ENCODE measurements at places on chromosomes 3 and 15.

DNA sequence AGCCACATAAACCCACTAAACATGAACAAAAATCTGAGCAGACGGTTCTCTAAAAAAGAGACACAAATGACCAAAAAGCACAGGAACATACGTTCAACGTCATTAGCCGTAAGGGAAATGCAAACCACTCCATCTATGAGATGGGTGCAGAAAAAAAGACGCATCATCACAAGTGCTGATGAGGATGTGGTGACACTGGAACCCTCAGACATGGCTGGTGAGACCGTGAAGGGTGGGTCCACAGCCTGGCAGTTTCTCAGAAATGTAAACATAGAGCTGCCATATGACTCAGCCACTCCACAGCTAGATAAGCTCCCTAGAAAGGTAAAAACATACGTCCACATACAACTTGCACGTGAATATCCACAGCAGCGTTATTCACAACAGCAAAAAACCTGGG, 23.3 kb downstream of the PCSK6 start:
- DNase-seq, result no peak

DNA sequence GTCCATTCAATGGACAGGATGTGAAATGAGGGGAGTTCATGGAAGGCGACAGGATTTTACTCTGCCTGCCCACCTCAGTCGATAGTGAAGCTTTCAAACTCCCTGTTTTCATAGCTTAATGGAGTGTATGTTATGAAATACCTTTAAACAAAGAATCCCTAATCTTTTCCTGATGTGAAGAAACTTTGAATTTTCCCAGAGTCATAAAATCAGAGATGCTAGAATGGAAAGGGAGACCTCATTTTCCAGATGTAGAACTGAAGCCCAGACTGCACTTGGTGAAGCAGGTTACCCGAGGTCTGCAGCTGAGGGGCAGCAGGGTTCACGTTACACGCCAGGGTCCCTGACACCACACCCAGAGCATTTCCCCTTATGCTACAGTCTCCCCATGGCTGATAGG, 34.7 kb upstream of the LACTB start:
- DNase-seq, result no peak

DNA sequence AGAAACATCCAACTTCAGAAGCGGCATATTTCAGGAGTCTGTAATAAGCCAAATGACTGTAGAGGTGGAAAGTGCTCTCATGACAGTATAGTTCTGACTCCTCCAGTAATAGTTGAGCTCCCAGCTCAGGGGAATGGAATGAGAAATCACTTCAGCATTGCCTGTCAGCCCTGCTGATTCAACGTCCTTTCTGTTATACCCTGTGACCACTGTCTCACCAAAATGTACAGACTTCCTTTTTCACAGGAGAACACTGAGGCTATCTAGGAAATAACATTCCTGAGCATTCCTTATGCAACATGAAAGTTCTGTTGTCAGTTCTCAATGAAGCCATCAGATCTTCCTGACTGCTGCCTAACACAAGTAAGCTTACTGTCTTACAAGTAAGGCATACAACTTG, 284.5 kb upstream of the MME start:
- peak; percentile 86 for DNase-seq

- DNase-seq, result peak; percentile 25
These were observed 86.7 kb upstream of the ANKRD34C start for GRCh38 chr15:79195802-79196201.

- DNase-seq, result peak; percentile 63
These were observed 40.5 kb downstream of the TGM4 start for GRCh38 chr3:44914936-44915335.

GRCh38 chr3:4835616-4836043, 143.6 kb upstream of the BHLHE40 start:
- DNase-seq, result no peak

GRCh38 chr3:131485119-131485518, 17.7 kb downstream of the MRPL3 start:
- DNase-seq, result no peak

- peak; percentile 92 for DNase-seq
These were observed at the start of gene RAD54L2 for GRCh38 chr3:51538459-51539290. Gene RAD54L2 (plus strand): TSS chr3:51538719. CDS start chr3:51590421, 51,702 bp downstream.

- no peak for DNase-seq
These were observed 858.8 kb upstream of the NR2F2 start for GRCh38 chr15:95471690-95472086.

DNA sequence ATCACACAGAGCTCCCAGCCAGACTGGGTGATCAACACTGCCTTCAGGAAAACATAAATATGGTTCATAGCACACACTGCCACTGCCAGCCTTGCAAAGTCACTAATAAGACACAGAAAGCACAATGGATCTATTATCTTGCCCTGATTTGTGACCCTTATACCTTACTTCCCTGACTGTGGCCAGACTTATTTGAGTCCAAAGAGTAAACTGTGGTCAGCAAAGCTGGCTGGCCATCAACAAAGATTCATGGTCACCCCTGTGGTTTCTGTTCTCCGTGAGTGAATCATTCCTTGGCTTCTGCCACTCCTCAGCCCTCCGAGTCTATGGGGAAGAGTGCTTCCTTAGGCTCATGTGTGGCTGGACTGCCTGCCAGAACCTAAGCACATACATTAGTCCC, 437.7 kb downstream of the RAP2B start:
- peak; percentile 80 for DNase-seq

GRCh38 chr3:151933234-151933853, 59.9 kb downstream of the SUCNR1 start:
- DNase-seq, result no peak

GRCh38 chr3:76479161-76479650, 560.7 kb upstream of the ROBO2 start:
- DNase-seq, result no peak

DNA sequence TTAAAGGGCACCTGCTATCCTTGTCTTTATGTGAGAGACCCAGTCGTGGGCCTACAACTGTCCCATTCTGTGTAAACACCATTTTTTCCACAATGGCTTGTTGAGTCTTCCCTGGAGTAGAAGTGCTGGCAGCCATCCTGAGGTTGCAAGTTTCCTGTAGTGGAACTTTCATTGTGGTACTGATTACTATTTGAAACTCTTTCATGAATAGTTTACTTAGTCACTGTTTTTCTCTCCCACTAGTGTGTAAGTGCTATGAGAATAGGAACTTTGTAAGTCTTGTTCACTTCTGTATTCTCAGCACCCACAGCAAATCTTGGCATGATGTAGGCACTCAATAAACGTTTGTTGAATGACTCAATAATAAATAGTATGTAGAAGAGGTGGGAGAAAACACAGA, 48.6 kb downstream of the RARB start:
- DNase-seq, result no peak

DNA sequence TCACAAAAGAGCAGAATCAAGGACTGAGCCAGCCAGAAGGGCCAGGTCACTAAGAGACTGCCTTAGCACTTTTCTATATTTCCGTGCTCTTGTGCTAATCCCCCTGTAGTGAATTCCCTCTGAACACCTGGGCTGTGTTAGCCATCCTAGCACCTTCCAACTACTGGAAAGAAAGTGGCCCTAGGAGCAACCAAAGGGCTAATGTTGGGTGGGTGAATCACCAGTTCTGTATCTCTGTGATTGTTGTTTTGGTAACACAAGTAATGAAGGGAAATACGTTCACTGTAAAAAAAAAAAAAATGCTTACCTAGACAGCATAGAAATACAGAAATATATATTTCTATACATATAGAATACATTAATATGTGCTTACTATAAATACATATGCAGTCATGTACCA, 43.9 kb downstream of the PXYLP1 start:
- DNase-seq, result no peak

DNA sequence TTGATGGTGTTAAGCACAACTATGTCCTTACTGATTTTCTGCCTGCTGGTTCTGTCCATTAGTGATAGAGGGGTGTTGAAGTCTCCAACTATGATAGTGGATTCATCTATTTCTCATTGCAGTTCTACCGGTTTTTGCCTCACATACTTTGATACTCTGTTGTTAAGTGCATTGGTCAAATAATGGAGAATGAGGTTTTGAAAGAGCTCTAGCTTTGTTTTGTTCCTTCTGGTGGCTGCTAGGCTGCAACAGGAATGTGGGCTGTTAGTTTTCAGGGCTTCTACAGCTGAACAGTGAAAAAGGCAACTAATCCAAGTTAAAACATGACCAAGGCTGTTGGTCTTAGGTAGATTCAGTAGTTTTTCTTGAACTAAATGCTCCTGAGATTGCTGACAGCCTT, 62.6 kb downstream of the BTD start:
- no peak for DNase-seq

GRCh38 chr15:92724144-92724543, 68.6 kb upstream of the FAM174B start:
- DNase-seq, result no peak

- DNase-seq, result no peak
These were observed 42.5 kb downstream of the ATP2B2 start for GRCh38 chr3:10462641-10463532.

DNA sequence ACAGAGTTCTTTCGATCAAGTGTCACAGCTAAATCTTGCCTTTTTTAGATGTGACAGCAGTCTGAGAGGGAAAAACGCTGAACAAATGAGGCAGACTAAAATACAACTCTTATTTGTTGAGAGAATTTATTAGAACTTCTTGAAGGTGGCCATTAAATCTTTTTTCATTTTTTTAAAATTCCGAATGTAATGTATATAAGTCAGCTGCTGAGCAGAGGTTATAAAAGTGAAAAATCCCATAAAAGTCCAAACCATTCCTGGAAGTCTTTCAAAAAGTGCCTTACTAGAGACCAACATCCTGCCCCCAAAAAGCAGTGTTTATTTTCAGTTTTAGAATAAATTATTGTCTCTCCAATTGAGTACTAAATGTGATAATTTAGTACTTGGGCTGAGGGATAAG, 3.1 kb downstream of the TSEN2 start:
- no peak for DNase-seq

GRCh38 chr3:180073561-180073960, 36.8 kb upstream of the PEX5L start:
- DNase-seq, result peak; percentile 74

GRCh38 chr3:195914648-195915473, 6.5 kb upstream of the TNK2 start:
- peak; percentile 99 for DNase-seq

DNA sequence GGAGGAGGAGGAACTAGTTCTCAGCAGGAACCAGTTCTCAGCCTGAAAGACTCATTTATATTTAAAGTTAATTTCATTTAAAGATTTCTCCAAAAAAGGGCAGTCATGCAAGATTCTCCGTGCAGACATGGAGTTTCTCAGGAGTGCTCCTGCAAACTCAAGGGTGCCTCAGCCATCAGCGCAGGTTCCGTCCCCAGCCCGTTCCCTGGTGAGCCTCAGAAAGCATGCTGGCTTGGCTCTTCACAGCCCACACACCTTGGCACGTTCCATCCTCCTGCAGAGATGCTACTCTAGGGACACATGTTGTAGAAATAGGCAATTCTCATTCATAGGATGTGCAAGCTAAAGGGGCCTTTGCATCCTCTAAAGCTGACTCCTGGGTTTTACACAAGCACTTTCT, 123.0 kb downstream of the LIPC start:
- DNase-seq, result peak; percentile 14

GRCh38 chr3:123660900-123661299, 76.0 kb upstream of the HACD2 start:
- DNase-seq, result no peak

- DNase-seq, result no peak
These were observed 55.7 kb upstream of the RYK start for GRCh38 chr3:134306320-134306719.

GRCh38 chr3:97108136-97108535, 293.7 kb downstream of the EPHA6 start:
- no peak for DNase-seq

DNA sequence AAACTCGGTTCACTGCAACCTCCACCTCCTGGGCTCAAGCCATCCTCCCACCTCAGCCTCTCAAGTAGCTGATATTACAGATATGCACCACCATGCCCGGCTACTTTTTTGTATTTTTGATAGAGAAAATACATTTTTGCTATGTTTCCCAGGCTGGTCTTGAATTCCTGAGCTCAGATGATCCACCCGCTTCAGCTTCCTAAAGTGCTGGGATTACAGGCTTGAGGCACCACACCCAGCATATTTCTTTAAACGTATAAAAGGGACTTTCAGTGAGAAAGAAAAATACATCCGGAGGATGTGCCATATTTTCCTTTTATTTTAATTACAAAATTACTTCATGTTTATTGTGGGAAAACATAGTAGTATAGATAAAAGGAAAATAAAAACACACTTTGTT, 55.2 kb downstream of the RPL39L start:
- no peak for DNase-seq

- DNase-seq, result no peak
These were observed 3.6 kb downstream of the KAT2B start for GRCh38 chr3:20043825-20044224.

DNA sequence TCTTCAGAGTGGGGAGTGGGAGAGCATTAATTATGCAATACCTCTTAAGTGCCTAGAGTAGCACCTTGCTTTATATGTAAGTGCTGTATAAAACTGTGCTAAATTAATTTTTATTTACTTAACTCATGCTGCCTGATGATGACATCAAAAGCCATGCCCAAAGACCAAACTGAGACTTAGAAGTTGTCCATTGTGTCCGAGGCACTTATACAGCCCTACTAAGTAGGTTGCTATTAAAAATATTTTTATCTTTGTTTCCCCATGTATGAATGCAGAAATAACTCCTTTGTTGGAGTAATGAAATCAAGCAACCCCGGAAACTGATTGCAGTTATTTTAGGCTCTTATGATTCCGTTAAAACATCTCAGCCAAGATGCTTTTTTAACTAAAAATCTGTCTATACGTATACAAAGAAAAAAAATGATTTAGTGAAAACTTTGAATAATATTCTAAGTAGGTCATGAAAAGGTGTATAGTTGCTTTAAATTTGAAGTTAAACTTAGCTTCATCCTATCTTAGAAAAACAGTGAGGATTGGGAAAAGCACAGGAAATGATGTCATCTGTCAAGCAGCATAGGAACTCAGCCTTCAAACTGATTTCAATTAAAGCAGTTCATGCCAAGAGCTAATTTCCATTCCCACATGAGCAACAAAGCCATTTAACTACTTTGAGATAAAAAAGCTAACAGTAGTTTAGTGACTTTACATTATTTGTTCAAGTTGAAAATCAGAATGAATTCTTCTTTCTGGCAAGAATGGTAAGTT, 43.0 kb downstream of the FBN1 start:
- DNase-seq, result no peak

DNA sequence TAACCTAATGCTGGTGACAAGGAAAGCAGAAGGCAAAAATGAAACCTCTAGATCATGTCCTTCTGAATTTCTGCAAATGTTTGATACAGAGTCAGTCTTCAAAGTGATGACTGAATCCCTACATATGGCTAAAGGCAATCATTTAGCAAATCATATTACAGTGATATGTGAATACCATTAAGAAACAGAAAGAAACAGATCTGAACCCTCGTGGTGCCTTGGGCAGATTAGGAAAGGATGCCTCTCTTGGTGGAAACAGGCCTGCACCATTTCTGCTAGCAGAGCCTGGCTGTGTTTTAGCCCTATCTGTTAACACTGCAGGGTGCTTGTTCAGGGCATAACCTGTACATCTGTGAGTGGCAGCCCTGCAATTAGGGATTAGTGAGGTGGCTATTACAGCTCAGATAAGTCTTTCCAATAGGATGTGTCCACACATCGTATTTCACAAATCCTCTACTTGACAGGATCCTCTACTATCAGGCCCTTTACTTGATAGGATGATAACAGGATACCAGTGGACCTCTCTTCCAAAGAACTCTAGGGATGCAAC, 12.1 kb downstream of the SEC22C start:
- no peak for DNase-seq

- no peak for DNase-seq
These were observed 91.4 kb upstream of the TJP1 start for GRCh38 chr15:29913528-29914135.

GRCh38 chr3:50171540-50172301, 16.6 kb downstream of the SEMA3F start:
- no peak for DNase-seq

- no peak for DNase-seq
These were observed 39.6 kb upstream of the ICE2 start for GRCh38 chr15:60518511-60518910.
